ENCODE measurements at places on chromosomes 7 and 10.

- no peak for DNase-seq
Measured at GRCh38 chr7:1678571-1679325, 8.7 kb downstream of the ELFN1 start.

GRCh38 chr10:72223743-72224101 is 7.6 kb upstream of the ASCC1 start:
- DNase-seq, result peak; percentile 69

GRCh38 chr7:100583132-100584053 is 2.5 kb downstream of the LRCH4 start:
- peak; percentile 75 for DNase-seq

DNA sequence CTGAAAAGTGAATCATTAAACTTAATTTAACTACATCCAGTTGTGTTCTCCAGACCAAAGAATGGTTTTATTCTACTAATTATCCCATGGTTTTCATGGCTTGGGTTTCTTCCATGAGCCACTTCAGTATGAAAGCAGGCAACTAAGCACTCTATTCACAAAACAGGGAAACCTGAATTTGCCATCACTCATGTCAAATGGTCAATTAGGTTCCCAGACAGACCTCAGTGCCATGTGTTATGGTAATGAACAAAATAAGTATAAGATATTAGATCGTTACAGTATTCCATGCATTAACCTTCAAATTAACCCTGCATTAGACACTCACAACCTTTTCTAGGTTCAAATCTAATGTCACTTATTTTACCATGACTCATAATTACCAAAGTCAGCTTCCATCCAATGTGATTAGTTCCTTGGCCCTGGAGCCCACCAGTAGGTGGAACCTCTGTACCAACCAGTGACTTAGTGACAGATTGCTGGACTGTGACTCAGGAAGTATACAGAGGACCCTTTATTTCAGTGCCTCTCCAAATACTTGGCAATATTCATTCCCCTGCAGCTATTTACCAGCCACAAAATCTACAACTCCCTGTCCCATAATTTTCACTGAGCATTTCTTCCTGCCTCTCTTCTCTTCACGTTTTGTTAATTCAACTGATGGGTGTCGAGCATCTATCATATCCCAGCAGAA is 1270.2 kb upstream of the SORCS1 start:
- no peak for DNase-seq

- DNase-seq, result no peak
Measured at GRCh38 chr7:98598846-98599615, 18.1 kb upstream of the NPTX2 start.

DNA sequence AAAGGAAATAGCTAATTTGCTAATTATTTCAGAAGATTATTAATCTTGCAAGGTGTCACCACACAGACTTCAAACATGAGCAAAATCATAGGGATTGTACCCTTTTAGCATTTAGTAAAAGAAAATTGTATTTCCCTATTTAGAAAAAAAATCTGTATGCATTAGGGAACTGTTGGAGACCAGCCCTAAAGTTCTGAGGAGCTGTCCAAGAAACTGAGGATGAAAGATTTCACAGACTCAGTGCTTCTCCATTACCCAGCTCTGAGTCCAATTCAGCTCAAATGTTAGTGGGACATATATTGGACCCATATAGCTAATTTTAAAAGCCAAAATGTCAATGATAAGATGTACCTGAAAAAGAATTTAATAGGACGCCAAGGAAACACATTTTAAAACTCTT is 271.7 kb downstream of the SNX10 start:
- no peak for DNase-seq

DNA sequence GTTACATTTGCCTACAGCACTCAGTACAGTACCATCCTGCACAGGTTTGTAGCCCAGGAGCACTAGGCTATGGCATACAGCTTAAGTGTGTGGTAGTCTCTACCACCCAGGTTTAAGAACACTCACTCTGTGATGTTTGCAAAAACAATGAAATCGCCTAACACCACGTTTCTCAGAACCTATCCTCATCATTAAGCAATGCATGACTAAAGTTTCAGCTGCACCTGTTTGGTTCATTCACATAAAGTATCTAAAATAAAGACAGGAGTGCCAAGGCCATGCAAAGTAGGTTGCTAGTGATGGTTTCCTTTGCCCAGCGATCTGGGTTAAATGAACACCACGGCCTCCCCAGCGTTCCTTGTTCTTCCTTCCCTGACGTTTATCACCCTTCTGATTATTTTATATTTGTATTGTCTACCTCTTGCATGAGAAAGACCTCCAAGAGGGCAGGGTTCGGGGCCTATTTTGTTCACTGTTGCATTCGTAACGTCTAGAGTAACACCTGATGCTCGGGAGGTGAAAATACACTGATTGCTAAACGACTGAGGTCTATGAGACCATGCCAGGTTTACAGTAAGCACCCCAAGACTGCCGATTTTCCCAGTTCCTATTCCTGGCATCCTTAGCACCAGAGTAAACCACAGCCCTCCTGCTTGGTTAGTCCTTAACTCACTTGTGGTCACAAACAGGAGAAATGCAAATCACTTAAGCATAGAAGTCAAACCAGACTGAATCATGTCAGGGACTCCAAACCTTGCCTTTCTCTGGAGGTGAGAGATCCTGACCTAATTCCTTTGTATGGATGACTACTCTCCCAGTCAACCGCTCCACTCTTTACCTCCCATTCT is 204.1 kb upstream of the NFE2L3 start:
- DNase-seq, result no peak

DNA sequence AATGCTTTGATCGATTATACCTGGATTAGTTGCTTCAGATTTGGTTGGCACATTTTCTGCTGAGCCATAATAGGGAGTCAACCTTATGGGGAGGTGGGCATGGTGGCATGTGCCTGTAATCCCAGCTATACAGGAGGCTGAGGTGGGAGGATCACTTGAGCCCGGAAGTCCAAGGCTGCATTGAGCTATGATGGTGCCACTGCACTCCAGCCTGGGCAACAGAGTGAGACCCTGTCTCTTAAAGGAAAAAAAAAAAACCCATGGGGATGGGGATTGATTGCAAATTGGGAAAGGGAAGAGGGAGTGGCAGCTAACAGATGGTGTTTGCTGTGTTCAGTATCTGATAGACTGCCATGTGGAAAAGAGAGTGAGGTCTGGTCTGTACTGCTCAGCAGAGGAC is 11.1 kb downstream of the STK17A start:
- no peak for DNase-seq

GRCh38 chr10:11776080-11776479 is 33.9 kb downstream of the ECHDC3 start:
- DNase-seq, result peak; percentile 64

DNA sequence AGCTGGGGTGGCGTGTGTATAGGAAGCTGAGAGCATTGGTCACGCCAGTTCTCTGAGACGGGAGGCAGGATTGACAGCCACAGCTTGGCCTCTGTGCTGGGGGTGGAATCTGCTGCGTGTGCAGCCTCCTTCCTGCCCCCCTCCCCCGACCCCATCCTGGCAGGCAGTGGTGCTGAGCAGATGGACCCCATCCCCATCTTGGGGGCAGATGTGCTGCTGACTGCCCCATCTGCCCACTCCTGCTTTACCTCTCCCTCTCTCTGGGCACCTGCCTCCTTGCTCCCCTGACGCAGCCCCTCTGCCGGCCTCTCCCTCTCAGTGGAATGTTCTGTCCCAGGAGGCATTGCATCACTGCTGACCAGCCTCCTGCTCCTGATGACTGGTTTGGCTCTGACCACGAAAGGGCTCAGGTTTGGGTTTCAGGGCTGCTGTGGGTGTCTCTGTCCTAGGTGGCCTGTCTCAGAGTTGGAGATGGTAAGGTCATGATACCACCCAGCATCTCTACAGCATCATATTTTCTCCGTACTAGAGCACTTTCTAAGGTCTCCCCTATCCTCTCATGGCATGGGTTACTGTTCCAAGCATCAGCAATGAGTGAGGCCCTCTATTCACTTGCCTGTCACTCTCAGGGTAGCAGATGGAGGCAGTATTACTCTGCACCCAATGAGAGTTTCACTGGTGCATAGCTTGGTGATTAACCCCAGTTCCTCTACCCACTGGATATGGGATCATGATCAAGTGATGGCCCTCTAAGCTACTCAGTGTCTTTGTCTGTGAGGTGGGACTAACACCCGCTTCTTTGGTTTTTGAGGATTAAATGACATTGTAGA is 81.9 kb downstream of the RBM20 start:
- DNase-seq, result peak; percentile 76

GRCh38 chr10:106625751-106626150 is 538.8 kb downstream of the SORCS1 start:
- DNase-seq, result no peak

- no peak for DNase-seq
Measured at GRCh38 chr10:125011171-125011925, 69.4 kb downstream of the ZRANB1 start.

DNA sequence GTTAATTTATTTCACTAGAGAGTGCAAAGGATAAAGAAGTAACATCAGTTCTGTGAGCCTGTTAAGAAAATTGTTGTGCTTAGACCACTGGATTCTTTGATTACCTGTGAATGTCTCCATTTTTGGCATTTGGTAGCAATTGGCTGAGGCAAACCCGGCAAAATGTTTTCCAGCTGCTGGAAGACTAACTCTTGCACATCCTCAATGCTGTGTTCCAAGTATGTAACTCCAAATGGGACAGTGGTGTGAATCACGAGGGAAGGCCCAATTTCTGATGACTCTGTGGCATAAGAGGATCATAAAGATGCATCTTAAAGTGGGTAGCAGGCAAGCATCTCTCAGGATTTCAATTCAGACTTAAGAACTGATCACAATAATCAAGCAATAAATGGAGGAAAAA is 268.8 kb downstream of the RNLS start:
- DNase-seq, result no peak

- no peak for DNase-seq
Measured at GRCh38 chr10:68526634-68527307, 552 bp downstream of the SLC25A16 start.

GRCh38 chr7:46725838-46726237 is 804.8 kb upstream of the IGFBP3 start:
- DNase-seq, result peak; percentile 36

DNA sequence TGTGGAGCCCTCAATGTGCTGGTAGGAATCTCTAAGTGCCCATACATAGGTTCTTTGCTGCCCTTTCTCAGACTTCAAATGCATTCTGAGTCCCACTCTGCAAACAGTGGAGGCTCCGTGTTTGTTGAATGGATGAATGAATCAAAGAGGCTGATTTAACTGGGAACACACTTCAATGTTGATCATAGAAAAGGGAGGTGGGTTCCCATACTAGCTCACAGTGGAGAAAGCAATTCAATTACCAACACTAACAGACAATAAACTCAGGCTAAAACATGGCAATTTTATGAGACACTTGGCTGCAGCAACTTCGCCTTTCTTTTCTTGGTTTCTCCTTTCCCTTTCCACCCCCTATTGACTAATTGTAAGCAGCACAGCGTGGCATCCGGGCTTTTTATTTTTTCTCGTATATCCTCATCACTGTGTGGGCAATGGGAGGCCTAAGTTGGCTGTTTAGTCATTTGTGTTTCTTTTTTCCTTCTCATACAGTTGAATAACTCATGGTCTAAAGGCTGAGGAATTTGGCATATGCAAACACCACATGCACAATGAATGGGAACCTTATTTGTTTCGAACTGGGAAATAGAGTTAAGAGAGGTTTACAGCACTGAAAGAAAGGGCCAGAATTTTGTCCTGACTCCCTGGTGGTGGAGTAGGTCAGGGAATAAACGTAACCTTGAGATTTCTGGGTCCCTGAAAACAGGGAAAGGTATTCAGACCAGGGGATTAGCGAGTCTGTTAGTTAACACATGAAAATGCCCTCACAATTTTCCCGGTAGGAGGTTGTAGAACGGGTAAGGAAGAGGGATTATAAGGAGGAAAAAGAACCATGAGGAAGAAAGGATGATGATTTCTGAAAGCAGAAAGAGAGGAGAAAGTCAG is 858.5 kb downstream of the KCNMA1 start:
- DNase-seq, result peak; percentile 40

GRCh38 chr7:106863274-106863997 is 1.6 kb upstream of the PIK3CG start:
- no peak for DNase-seq

- DNase-seq, result peak; percentile 78
Measured at GRCh38 chr10:71998840-71999194, 34.6 kb downstream of the CHST3 start.

DNA sequence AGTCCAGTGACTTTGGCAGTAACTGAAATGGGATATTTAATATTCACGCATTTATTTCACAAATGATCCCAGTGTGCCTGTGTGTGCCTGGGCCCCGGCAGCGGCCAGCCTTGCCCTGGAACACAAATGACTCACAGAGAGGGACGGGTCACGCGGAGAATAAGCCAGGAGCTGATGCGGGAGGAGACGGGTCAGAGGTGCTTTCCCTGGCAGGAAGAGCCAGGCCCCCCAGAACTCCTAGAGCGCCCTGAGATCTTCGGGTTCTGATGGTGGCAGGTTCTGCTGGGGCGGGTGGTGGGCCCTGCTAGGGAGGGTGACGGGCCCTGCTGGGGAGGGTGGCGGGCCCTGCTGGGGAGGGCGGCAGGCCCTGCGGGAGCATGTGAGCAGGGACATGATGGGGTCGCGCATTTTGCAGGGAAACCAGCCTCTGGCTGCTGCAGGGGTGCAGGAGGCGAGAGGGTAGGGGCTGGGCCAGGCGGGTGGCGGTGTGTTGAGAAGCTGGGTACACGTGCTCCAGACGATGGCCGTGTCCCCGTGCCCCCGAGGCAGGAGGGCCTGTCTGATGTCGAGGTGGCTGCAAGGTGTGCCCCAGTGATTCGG is 84.2 kb upstream of the DIP2C start:
- DNase-seq, result no peak

GRCh38 chr7:156582591-156583123 is 57.9 kb upstream of the RNF32 start:
- no peak for DNase-seq

DNA sequence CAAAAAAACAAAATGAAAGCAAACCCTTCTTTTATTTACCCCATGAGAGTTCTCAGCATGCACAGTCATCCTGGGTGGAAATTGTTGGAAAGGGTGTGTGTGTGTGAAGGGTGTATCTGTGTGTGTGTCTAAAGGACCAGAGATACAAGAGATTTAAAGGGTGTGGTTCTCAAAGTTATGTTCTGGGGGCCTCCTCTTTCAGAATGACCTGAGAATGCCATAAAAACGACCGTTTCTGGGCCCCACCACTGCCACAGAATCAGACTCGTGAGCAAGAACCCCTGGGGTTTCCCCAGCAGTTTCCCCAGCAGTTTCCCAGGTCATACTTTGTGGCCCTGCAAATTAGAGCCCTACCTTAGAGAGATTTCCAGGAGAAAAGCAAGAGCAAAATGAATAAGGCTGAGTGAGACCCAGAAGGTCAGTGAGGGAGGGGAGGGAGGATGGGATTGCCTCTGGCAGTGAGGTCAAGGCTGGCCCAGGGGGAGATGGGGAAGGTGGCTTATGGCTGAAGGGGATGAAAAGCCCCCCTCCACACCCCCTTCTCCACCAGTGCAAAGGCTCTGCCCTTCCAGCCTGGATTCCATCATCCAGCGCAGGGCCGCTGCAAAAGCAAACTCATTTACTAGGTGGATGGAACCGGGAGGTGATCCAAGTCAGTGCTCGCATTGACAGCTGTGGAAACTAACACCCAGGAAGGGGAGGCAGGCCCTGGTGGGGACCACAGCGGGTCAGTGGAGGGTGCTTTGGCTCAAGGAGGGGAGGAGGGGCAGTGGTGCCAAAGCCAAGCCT is 10.2 kb downstream of the PYROXD2 start:
- peak; percentile 73 for DNase-seq

All from iris pigment epithelial cell (primary cell).